Activated naive CD4-positive, alpha-beta T cell treated with anti-CD3 and anti-CD28 coated beads, Interleukin-2, amount 10 ng/mL, durations not matched to agents 5 hours and 36 hours (primary cell): ENCODE measurements at places on chromosomes 16 and 17. TPM values are rescaled to one million over a fixed set of nuclear protein-coding genes. Genes with fewer than 3 reads are reported as not detected.

The FAM234A gene
- total RNA-seq = 28.8 TPM

The SDR42E1 gene
- total RNA-seq = 9.7 TPM

The SLC52A1 gene
- total RNA-seq = 0.58 TPM

The C17orf107 gene
- total RNA-seq = 0.68 TPM

The SCGB1C2 gene
- not detected for total RNA-seq

The SEPTIN1 gene
- total RNA-seq = 383 TPM

The OR1A2 gene
- total RNA-seq = not detected

The KRT24 gene
- total RNA-seq = not detected

The RND2 gene
- total RNA-seq = not detected

The CES1 gene
- not detected for total RNA-seq

The CIITA gene
- total RNA-seq = 24.3 TPM

The PLXDC1 gene
- total RNA-seq = 15.8 TPM

The SLC4A1 gene
- not detected for total RNA-seq

The AMZ2 gene
- total RNA-seq = 70.2 TPM

The LHX1 gene
- not detected for total RNA-seq

The LITAFD gene
- not detected for total RNA-seq
